ENCODE measurements at places on chromosomes 7 and 10. TPM values are rescaled to one million over a fixed set of nuclear protein-coding genes. Genes with fewer than 3 reads are reported as not detected.
A peak's percentile ranks its signal among the peaks of the same experiment; 100 is the strongest.

The LRRC18 gene
- not detected for total RNA-seq

The CLRN3 gene
- total RNA-seq, result not detected

The GHITM gene
- 75.1 TPM for total RNA-seq

The GRID2IP gene
- total RNA-seq, result 0.69 TPM

The MYOF gene
- total RNA-seq, result 0.57 TPM

The TAS2R41 gene
- total RNA-seq, result 1.9 TPM

The SFXN2 gene
- total RNA-seq, result 26.8 TPM

The RAPGEF5 gene
- total RNA-seq, result 0.93 TPM

The COL1A2 gene
- 0.32 TPM for total RNA-seq

DNA sequence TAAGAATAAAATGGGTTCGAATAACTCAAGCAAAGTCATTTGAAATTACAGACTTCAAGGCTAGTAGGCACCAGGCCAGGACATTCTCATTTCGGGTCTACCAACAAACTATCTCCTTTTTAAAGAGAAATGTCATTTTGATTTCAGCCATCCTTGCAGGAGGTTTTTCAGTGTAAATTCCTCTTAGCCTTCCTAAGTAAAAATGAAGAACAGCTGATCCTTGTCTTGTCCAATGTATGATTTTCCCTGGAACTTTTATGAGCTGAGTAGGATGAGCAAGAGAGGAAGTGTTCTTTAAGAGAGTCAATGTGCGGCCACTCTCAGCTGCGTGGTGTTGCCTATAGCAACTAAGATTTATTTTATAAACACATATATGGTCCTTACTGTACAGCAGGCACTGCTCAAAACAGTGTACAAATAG lies 110.1 kb downstream of the PLCE1 start:
- DNase-seq, result no peak
- H3K36me3 ChIP-seq, result no peaks in the 10 kb centered on the region
- H3K4me1 ChIP-seq, result no peaks in the 10 kb centered on the region
- no peak overlapping the region for H3K4me3 ChIP-seq

GRCh38 chr7:104643587-104644217 lies 315.3 kb downstream of the LHFPL3 start:
- no peak for DNase-seq
- no peak overlapping the region for H3K4me3 ChIP-seq

DNA sequence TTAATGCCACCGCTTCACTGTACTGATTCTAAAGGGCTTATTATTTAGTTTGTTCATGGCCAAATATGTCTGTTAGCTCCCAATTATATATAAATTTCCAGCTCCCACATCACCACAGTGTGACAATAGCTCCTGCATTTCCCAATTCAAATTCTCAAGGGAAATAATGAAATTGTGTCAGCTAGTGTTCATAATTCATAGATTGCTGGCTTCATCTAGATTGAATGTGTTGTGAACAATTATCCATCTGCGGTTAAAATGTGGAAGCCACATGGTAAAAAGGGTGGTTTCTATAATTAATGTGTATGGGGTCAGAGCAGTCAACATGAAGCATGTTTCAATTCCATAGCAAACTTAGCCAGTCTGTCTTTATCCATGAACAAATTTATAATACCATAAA lies 154.3 kb downstream of the SEMA3E start:
- H3K27me3 ChIP-seq, result no peaks in the 10 kb centered on the region
- no peak overlapping the region for H3K4me3 ChIP-seq
- no peak overlapping the region for H3K27ac ChIP-seq
- no peaks in the 10 kb centered on the region for H3K4me1 ChIP-seq
- no peaks in the 10 kb centered on the region for H3K36me3 ChIP-seq
- no peak for DNase-seq

- no peaks in the 10 kb centered on the region for H3K4me1 ChIP-seq
- no peaks in the 10 kb centered on the region for H3K27me3 ChIP-seq
- H3K36me3 ChIP-seq, result no peaks in the 10 kb centered on the region
- DNase-seq, result no peak
Observed at GRCh38 chr10:784403-785088, 95.1 kb upstream of the DIP2C start.

DNA sequence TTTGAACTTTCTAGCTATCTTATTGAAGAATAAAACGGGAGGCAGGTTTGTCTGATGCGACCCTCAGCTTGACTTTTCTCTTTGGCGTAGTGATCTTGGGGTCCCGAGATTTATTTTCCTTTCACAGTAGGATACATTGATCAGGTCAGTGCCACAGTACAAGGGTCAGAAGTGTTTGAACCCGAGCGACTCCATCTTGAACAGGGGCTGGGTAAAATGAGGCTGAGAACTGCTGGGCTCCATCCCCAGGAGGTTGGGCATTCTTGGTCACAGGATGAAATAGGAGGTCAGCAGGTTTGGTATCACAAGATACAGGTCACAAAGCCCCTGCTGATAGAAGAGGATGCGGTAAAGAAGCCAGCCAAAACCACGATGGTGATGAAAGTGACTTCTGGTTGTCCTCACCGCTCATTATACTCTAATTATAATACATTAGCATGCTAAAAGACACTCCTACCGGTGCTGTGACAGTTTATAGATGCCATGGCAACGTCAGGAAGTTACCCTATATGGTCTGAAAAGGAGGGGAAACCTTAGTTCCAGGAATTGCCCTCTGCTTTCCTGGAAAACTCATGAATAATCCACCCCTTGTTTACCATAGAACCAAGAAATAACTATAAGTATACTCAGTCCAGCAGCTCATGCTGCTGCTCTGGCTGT lies 3.0 kb upstream of the TECPR1 start:
- peaks cover 10% of the 10 kb centered on the region for H3K4me1 ChIP-seq
- no peak overlapping the region for H3K4me3 ChIP-seq
- H3K27me3 ChIP-seq, result no peaks in the 10 kb centered on the region
- no peak for DNase-seq

DNA sequence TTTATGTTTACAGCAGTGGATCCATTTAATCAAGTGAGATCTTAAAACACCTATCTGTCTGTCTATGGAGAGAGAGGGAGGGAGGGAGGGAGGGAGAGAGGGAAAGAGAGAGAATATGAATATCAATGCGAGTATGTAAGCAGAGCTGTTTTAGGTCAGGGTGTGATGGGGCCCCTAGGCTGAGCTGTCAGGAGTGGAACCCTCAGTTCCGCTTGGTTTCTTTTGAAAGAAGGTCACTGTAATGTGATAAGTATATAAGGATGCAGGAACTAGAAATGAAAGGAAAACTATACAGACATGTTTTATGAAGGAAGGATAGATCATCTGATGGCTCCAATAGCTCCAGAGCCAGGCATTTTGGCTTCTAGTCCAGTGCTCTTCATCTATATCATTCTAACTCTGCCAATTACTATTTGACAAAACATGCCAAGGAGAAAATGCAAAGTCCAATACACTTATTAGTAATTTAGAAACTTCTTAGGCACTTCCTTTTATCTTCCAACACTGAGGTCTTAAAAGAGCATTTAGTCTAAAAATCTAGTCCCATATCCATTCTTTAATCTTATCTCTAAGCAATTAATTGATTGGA lies 70.3 kb downstream of the NRCAM start:
- no peak overlapping the region for H3K27ac ChIP-seq
- DNase-seq, result no peak
- no peaks in the 10 kb centered on the region for H3K4me1 ChIP-seq
- H3K27me3 ChIP-seq, result no peaks in the 10 kb centered on the region
- H3K4me3 ChIP-seq, result no peak overlapping the region

DNA sequence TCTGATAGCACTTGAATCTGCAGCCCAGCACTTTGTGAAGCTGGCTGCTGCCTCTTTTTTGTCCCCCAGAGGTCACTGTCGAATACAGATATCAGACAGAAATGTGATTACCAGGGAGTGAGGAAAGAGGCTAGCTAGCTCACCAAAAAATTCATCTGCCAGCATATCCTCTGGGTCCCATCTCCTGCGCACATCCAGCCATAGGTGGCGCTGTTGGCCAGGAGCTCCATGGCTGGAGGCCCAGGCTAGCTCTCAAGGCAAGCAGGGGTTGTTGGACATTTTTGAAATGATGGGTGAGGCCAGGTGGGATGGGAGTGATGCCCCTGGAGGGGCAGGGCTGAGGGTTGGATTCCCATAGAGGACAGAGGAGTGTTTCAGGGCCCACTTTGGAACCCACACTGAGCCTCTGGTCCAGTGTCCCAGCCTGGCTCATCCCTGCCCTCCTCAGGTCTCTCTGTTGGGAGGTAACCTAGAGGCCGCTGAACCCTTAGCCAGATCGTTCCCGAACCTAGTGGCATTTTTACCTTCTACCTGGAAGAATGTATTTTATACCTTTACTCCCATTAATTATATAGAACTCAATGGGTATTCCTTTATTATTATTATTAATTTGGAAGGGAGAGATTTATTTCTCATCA lies 14.8 kb downstream of the DPCD start:
- DNase-seq, result peak; percentile 47
- peaks cover 26% of the 10 kb centered on the region for H3K36me3 ChIP-seq

DNA sequence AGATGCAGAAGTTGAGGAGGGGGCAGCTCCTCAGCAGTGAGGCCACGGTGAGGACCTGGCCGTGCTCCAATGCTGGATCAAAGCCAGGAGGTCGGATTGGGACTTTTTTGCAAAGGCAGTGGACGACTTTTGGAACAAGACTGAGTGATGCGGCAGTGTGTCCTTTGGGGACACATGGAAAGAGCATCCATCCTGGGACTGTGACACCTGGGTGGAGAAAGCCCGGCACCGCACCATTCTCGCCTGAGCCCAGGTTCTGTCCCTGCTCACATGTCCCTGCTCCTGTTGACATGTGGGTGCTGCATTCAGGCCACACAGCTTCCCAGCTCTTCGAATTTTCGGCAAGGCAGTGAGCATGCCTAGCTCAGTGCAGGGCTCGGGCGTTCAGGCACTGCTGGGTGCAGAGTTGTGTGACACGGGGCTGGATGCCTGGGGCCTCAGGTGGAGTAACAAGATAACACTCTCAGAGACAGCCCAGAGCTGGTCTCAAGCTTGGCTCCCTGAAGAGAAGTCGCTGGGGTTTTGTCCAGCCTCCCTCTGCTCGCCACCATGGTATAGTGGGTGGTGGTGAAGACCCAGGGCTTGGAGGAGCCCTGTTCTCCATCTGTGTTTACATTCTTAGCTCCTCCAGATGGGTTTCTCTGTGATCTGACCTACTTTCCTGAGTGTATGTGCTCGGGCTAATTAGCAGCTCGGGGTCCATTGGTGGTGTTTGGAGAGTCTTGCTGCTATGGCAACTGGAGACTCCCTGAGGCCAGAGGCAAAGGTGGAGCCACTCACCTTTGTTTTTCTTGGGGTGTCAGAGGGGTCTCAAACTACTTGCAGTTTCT lies 111.7 kb upstream of the BTBD16 start:
- no peak for DNase-seq
- no peaks in the 10 kb centered on the region for H3K27me3 ChIP-seq
- no peak overlapping the region for H3K4me3 ChIP-seq
- H3K36me3 ChIP-seq, result no peaks in the 10 kb centered on the region
- H3K4me1 ChIP-seq, result no peaks in the 10 kb centered on the region
- H3K27ac ChIP-seq, result no peak overlapping the region

DNA sequence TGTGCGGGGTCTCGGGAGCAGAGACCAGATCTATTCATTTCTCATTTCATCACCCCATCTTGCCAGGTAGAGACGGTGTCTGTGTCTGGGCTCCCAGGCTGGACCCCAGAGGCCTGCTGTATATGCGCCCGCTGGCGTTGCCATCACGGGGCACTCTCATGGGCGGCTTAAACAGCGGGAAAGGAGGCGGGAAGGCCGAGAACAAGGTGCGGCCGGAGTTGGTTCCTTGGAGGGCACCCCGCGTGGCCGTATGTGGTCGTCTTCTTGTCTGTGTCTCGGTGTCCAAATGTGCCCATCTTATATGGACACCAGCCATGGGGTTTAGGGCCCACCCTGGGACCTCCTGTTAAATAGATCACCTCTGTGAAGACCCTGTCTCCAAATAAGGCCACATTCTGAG lies 2.1 kb upstream of the CFAP46 start:
- no peaks in the 10 kb centered on the region for H3K4me1 ChIP-seq
- no peaks in the 10 kb centered on the region for H3K27me3 ChIP-seq
- no peak for DNase-seq
- H3K4me3 ChIP-seq, result no peak overlapping the region
- H3K27ac ChIP-seq, result no peak overlapping the region

- H3K27me3 ChIP-seq, result no peaks in the 10 kb centered on the region
- H3K4me3 ChIP-seq, result no peak overlapping the region
- H3K36me3 ChIP-seq, result no peaks in the 10 kb centered on the region
- no peak overlapping the region for H3K27ac ChIP-seq
- DNase-seq, result no peak
- no peaks in the 10 kb centered on the region for H3K4me1 ChIP-seq
Observed at GRCh38 chr7:155169498-155170065, 99.5 kb downstream of the HTR5A start.

DNA sequence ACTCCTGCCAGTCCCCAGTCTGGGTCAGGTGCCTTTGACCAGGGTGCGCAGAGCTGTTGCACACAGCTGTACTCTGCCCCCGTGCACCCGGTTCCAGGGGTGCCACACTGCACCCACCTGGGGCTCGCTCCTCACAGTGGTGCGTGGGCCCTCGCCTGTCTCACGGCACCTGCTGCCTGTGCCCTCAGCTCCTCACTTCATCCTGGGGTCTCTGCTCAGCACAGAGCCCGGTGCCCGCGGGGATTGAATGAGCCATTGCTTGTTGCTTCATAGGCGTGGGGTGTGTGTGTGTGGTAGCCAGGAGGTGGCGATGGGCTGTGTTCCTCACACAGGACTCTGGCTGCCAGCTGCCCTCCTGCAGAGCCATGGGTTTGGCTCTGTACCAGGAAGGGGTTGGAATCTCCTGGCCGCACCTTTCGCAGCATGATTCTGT lies 18.5 kb downstream of the EIF3B start:
- H3K4me3 ChIP-seq, result no peak overlapping the region
- no peak for DNase-seq
- no peak overlapping the region for H3K27ac ChIP-seq
- no peaks in the 10 kb centered on the region for H3K27me3 ChIP-seq
- H3K36me3 ChIP-seq, result peaks cover 44% of the 10 kb centered on the region

DNA sequence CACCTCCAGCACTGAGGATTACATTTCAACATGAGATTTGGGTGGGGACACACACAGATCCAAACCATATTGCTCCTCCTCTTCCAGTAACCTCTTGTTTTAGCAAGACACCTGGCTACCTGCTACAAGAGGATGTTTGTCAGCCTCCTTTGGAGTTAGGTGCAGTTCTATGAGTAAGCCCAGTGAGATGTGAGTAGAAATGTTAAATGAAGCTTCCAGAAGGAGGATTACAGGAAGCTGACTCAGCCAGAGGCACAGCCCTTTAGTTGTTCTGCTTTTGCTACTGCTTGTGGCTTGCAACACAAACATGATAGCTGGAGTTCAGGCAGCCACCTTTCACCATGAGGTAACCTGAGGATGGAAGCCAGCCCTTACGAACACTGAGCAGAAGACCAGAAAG lies 382.7 kb upstream of the RNF32 start:
- no peaks in the 10 kb centered on the region for H3K4me1 ChIP-seq
- no peaks in the 10 kb centered on the region for H3K27me3 ChIP-seq
- no peak overlapping the region for H3K27ac ChIP-seq
- no peak for DNase-seq
